CD4-positive, CD25-positive, alpha-beta regulatory T cell (primary cell): ENCODE measurements at places on chromosomes 7 and 10. TPM values are rescaled to one million over a fixed set of nuclear protein-coding genes. Genes with fewer than 3 reads are reported as not detected.

FAM237B gene
- total RNA-seq = not detected

MRLN gene
- not detected for total RNA-seq

ENTPD1 gene
- total RNA-seq = 49.4 TPM

HOXA11 gene
- not detected for total RNA-seq
